ENCODE measurements at places on chromosomes 7 and 10.

DNA sequence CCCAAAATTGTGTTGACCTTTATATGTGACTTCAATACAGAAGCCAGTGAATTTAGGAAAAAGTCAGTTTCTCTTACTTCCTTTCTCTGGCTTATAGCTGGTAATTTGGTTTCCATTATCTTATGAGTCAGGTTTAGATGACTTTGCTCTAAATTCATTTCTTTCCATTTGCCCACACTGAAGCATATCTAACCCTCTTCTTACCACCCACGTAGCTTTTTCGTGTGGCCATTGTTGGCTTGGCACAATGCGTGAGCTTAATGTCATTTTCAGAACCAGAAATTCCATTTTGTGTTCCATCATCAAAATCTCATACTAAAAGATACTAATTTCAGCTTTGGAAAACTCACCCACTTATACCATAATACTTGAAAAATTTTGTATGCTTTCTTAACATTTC is 271.2 kb downstream of the INHBA start:
- DNase-seq: no peak

DNA sequence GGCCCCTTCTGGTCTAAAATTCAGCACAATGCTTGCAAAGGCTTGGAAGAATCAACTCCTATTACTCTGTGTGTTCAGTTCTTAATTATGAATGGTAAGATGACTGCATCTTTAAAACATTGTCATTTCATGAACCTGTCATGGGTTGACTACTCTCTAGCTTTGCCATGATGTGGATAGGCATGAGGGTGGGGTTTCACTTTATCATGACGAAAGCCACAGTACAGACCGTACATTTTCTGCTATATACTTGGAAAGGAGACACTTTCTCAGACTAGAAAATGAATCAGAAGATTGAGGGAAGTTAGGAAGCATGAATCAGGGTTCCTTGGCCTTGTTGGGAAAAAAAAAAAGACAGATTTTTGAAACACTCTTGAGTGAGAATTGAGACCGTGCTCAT is 19.7 kb upstream of the MSRB2 start:
- no peak for DNase-seq

GRCh38 chr10:100479037-100479436 is 16.2 kb downstream of the WNT8B start:
- DNase-seq: no peak

- DNase-seq: no peak
Observed at GRCh38 chr7:65800890-65801341, 72.0 kb upstream of the VKORC1L1 start.

DNA sequence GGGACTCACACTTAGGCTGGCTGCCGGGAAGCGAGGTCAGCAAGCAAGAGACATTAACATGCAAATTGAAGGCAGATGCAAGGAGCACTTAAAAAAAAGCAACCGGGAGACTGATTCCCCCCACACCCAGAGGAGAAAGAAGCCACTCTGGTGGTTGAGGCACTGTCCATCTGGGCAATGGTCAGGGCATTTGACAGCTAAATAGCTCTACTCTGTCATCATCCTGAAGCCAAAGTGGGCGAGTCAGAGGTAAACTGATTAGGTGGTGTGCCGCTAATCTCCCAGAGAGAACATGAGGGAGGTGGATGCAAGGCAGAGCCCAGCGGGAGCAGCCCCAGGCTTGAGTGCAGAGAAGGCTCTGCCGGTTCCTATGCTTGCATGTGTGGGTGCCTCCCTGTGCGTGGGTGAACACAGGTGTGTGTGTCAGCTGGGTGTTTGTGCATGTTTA is 100.6 kb downstream of the PLXNA4 start:
- DNase-seq: no peak

- no peak for DNase-seq
Observed at GRCh38 chr7:8197994-8198698, 63.8 kb downstream of the ICA1 start.

DNA sequence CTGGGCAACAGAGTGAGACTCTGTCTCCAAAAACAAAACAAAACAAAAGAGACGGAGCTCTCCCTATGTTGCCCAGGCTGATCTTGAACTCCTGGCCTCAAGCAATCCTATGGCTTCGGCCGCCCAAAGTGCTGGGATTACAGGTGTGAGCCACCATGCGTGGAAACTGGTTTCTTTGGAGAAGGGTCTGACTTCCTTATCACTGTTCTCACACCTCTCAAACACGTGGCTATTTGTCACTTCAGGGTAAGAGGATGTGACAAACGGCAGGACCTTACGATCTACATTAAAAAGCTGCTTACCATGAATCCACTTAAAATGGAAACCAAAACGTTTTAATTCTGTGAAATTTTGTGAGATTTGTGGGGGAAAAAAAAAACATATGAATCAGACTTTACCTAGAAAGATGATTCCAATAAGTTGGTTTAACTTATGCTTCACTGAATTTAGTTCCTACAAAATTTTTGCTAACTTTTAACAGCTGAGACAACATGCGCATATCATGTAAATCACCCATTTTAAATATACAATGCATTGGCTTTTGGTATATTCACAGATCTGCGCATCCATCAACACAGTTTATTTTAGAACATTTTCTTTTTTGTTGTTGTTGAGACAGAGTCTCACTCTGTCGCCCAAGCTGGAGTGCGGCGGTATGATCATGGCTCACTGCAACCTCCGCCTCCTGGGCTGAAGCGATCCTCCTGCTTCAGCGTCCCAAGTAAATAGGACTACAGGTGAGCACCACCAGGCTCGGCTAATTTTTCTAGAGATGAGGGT is 18.7 kb upstream of the FOXK1 start:
- no peak for DNase-seq

- DNase-seq: no peak
Observed at GRCh38 chr7:158911145-158911544, 54.8 kb downstream of the DYNC2I1 start.

DNA sequence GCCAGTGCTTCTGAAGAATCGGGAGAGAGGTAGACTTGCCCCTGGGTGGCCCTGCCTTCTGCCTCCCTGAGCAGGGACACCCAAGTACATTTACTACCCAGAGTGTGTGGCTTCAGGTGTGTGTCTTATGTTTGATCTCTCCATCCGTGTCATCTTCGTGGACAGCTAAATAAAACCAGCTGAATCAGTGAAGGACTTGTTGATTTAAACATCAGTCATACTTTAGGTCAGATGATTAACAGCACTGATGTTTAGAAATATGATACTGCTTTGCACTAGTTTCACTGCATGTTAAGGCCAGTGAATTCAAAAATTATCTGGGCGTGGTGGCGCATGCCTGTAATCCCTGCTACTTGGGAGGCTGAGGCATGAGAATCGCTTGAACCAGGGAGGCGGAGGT is 4.0 kb downstream of the MTG1 start:
- DNase-seq: no peak

DNA sequence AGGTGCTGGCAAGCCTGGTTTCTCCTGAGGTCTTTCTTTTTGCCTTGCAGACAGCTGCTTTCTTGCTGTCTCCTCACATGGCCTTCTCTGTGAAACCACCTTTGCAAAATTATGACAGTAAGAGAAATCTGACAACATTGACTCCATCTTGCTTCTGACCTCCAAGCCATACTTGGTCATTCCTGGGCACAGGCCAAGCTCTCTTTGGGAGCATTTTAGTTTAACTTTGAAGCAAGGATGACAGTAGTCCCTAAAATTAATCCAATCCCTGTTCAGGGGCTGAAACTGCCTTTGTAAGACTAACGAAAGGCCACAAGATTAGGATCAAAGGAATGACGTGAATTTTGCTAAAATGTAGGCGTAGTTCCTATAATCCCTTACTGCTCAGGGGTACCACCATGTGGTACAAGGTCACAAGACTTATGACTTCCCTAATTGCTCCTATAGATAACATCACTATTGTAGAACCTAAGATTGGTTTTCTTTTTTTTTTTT is 25.1 kb upstream of the NRBF2 start:
- no peak for DNase-seq

- DNase-seq: no peak
Observed at GRCh38 chr10:109982123-109982522, 25.7 kb upstream of the ADD3 start.

DNA sequence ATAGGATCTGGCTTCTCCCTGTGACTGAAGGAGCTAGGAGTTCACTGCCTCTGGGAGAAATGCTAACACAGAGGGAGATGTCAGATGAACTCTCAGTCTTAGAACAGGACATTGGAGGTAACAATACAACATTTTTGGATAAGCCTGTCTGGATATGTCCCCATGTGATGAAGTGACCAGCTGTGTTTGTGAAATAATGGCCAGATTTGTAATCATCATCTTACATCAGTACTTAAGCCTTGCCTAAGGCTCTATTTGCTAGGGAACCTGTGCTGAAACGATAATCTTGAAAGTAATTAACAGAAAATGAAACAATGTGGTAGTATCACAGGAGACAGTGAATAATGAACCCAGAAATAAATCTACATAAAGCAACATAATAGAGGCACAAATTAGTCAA is 56.2 kb downstream of the CRPPA start:
- DNase-seq: no peak

- no peak for DNase-seq
Observed at GRCh38 chr7:12351843-12352242, 51.8 kb downstream of the VWDE start.

DNA sequence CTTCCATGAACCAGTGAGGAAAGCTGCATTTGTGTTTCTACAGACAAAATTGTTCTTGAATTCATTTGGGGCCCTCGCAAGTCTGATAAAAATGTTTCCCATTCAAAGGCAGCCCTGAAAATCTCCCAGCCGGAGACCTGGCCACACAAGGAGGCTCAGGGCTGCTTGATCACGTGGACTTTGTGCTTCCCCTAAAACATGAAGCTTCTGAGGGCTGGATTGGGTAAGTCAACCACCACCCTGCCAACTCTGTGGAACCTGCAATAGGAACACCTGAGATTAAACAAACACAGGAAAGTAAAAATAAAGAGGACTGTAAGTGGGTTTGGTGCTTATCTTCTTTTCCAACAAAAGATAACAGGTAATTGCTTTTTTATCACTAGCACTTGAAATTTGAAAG is 133.8 kb downstream of the C10orf90 start:
- no peak for DNase-seq
